ENCODE measurements at places on chromosomes 6 and 20.

DNA sequence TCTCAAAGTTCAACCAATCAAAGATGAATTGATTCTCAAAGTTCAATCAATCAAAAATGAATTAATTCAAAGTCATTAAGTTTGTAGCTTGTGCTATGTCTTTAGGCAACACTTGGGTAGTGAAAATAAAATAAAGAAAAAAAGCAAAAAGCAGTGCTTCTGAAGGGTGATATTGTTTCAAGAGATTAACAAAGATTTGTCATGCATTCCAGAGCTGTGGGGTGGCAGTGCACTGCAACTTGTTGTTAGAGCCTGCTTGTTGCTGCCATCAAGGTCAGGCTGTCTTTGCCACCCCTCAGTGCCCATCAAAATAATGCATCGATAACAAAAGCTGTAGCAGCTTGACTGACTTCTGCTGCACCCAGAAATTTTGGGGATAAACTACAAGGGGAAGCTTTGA lies 128.6 kb downstream of the RNF144B start:
- DNase-seq: no peak
- H3K27me3 ChIP-seq: no peaks in the 10 kb centered on the region
- peaks cover 2% of the 10 kb centered on the region for H3K4me1 ChIP-seq
- H3K4me3 ChIP-seq: no peak overlapping the region

DNA sequence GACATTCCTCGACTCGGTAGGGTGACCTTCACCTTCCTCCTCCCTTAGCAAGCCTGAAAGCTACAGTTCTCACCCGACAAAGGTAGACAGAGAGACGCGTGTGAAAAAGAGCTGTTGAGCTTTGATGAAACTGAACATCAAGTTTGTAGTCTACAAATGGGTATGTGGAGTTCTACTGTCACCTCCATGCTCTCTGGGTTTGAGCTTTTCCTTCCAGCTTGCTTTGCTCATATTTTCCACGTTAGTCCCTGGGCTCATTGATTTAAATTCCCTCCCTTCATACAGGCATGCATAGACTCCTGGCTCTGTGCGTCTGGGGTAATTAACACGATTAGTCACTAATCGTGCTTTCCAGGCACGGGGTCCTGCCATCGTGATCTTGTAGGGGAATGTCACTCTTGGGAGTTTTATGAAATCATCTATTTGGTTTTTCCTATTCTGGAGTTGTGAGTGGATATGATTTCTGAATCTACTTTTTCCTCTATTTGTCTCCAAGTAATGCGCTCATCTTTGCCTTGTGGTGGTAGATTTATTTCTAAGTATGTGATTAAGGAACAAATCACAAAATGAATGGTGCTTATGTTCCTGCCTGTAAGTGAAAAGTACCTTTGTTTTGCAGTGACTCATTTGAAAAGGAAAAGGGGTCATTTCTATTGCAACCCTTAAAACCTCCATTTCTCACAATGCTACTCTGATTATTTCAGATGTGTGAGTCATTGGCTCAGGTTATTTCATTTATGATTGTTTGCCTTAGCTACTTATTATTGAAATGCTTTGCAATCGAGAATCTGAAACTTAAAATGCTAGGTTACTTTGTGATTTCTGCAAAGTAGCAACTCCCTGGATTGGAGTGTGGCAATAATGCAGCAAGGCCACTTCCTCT lies 154.6 kb downstream of the ZDHHC14 start:
- no peak overlapping the region for H3K27ac ChIP-seq
- H3K27me3 ChIP-seq: no peaks in the 10 kb centered on the region
- no peaks in the 10 kb centered on the region for H3K36me3 ChIP-seq
- peaks cover 19% of the 10 kb centered on the region for H3K4me1 ChIP-seq
- DNase-seq: no peak
- H3K4me3 ChIP-seq: no peak overlapping the region

DNA sequence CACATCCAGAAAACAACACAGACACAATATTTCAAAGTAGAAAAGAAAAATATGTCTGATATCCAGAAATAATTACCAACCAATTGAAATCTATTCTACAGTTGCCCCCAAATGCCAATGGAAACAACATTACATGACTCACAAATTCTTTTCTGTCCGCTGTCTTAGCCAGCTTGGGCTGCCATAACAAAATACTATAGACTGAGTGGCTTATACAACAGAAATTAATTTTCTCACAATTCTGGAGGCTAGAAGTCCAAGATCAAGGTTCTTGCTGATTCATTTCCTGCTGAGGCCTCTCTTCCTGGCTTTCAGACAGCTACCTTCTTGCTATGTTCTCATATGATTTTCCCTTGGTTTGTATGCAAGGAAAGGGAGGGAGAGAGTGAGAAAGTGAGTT lies 698.1 kb downstream of the DHX35 start:
- H3K36me3 ChIP-seq: no peaks in the 10 kb centered on the region
- peaks cover 4% of the 10 kb centered on the region for H3K4me1 ChIP-seq
- H3K4me3 ChIP-seq: no peak overlapping the region
- no peaks in the 10 kb centered on the region for H3K27me3 ChIP-seq
- no peak for DNase-seq

DNA sequence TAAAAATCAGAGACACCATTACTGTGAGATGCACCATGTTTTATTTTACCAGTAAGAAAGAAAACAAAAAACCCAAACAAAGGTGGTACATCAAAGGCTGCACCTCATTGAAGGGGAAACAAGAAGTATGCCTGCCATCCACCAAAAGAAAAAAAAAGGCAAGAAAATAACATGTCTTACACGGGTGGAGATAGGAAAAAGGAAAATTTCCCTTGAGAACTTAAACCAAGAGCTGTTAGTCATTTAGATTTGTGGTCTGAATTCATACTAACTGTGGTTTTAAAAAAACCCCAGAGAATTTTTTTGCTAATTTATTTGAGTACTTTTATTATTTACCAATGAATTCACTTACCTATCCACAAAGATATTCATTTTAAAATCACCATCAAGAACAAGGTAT lies 144.0 kb downstream of the LRRC1 start:
- peaks cover 12% of the 10 kb centered on the region for H3K4me1 ChIP-seq
- no peaks in the 10 kb centered on the region for H3K36me3 ChIP-seq
- H3K27me3 ChIP-seq: no peaks in the 10 kb centered on the region
- no peak overlapping the region for H3K4me3 ChIP-seq
- DNase-seq: no peak

- no peak overlapping the region for H3K27ac ChIP-seq
- no peaks in the 10 kb centered on the region for H3K4me1 ChIP-seq
- no peaks in the 10 kb centered on the region for H3K27me3 ChIP-seq
- no peak overlapping the region for H3K4me3 ChIP-seq
- no peaks in the 10 kb centered on the region for H3K36me3 ChIP-seq
Observed at GRCh38 chr6:119290306-119290705, 59.3 kb downstream of the MAN1A1 start.

DNA sequence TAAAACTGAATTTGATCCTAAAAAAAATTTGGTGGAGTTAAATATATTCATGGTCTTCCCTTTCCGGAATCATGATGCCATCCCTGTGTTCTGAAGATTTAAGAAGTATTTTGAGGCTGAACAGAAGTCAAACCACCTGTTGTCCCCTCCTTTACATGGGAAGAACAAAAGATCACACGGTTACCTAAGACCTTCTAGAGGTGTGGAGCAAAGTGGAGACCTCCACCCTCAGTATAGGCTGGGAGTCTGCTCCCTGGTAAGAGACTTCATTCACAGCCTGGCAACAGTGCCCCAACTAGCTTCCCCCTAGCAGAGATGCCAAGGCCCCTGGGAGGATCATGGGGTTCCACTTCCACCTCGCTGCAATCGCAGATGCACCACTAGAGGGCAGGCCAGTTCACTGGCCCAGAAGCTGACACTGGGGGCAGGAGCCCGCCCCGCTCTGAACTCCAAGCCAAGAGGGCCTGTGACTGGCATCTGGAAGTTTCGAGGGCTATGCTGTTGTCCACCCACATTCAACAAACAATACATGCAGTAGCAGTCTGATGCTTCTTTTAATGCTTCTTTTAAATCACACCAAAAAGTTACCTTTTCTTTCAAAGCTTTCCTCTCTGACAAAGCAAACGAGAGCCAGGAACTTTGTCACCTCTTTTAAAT lies 19.5 kb upstream of the UBE2J1 start:
- no peaks in the 10 kb centered on the region for H3K27me3 ChIP-seq
- H3K27ac ChIP-seq: no peak overlapping the region
- H3K36me3 ChIP-seq: no peaks in the 10 kb centered on the region
- H3K4me1 ChIP-seq: peaks cover 11% of the 10 kb centered on the region
- DNase-seq: peak; percentile 16

DNA sequence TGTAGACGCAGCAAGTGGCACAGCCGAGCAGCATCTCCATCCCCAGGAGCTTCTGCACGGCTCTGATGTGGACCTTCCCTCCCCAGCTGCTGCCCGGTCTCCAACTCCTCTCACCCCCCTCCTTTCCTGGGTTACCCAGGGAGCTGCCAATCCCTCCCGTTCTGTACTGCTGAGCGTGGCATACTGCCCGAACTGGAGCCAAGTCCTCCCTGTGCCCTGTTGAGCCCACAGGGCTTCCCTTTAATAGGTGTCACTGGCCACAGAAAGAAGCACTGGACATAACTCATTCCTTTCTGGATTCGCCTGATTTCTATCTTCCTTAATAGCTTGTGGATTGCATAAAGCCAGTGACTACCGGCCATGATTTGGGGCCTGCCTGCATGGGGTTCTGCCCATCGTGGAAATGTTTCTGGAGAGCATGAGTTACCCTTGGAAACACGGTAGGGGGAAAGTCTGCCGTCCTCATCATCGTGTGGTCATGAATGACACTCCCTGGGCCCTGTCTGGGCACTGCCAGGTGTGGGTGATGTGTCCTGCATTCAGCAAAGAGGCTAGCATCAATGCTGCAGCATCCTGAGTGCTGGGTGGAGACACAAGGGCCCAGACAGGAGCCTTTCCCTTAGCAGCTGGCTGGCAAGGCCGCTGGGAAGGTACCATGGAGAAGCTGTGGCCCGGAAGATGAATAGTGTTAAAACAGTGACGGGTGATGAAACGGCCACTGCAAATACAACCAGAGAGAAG lies 189.7 kb downstream of the SYNDIG1 start:
- H3K4me3 ChIP-seq: no peak overlapping the region
- no peaks in the 10 kb centered on the region for H3K27me3 ChIP-seq
- H3K36me3 ChIP-seq: no peaks in the 10 kb centered on the region
- H3K27ac ChIP-seq: no peak overlapping the region

- no peaks in the 10 kb centered on the region for H3K27me3 ChIP-seq
- H3K27ac ChIP-seq: no peak overlapping the region
- H3K4me1 ChIP-seq: no peaks in the 10 kb centered on the region
- H3K4me3 ChIP-seq: no peak overlapping the region
- DNase-seq: no peak
- no peaks in the 10 kb centered on the region for H3K36me3 ChIP-seq
Observed at GRCh38 chr6:146719387-146719786, 120.6 kb downstream of the ADGB start.

- no peak for DNase-seq
- peak overlapping the region; percentile 62 for H3K27ac ChIP-seq
- H3K36me3 ChIP-seq: peaks cover 55% of the 10 kb centered on the region
- no peaks in the 10 kb centered on the region for H3K27me3 ChIP-seq
- peaks cover 56% of the 10 kb centered on the region for H3K4me1 ChIP-seq
- no peak overlapping the region for H3K4me3 ChIP-seq
Observed at GRCh38 chr20:49519777-49520359, 37.4 kb upstream of the KCNB1 start.

GRCh38 chr6:47079638-47080037 lies 37.5 kb upstream of the ADGRF1 start:
- H3K4me1 ChIP-seq: no peaks in the 10 kb centered on the region
- H3K36me3 ChIP-seq: no peaks in the 10 kb centered on the region
- no peaks in the 10 kb centered on the region for H3K27me3 ChIP-seq
- H3K4me3 ChIP-seq: no peak overlapping the region
- no peak for DNase-seq

- H3K27ac ChIP-seq: no peak overlapping the region
- no peak overlapping the region for H3K4me3 ChIP-seq
Observed at GRCh38 chr6:133788556-133788955, 100.4 kb upstream of the TCF21 start.

GRCh38 chr6:27280064-27280539 lies 32.0 kb downstream of the POM121L2 start:
- H3K36me3 ChIP-seq: no peaks in the 10 kb centered on the region
- H3K4me3 ChIP-seq: no peak overlapping the region
- no peaks in the 10 kb centered on the region for H3K27me3 ChIP-seq
- H3K4me1 ChIP-seq: no peaks in the 10 kb centered on the region
- DNase-seq: no peak
- H3K27ac ChIP-seq: no peak overlapping the region

DNA sequence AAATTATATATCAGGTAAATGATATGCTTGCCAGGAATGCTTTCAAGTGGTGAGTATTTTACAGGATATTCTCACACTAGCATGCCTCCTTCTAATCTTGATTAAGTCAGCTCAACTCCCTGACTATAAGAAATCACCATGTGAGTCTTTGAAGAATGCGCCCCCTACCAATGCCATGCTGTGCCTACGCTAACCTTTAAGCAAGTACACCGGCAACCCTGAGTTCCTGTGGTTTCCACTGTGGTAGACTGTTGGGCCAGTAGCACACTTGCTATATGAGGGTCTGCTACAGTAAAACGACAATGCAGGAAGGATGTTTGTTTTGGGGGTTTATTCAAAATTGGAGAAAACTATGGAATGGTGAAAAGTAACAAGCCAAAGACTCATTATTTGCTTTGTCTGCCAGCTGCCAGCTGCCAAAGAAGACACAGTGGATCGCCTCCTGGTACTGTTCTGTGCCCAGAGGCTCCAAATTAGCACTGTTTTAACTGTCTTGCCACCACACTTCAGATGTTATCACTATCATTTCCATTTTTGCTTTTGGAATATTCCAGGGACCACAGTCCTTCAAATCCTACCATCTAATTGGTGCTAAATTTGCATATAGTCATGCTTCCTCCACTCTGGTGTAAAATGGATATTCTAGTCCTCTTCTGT lies 333.5 kb downstream of the RNGTT start:
- no peaks in the 10 kb centered on the region for H3K27me3 ChIP-seq
- no peaks in the 10 kb centered on the region for H3K4me1 ChIP-seq
- no peak for DNase-seq
- H3K36me3 ChIP-seq: no peaks in the 10 kb centered on the region
- H3K4me3 ChIP-seq: no peak overlapping the region
- no peak overlapping the region for H3K27ac ChIP-seq

GRCh38 chr6:170329321-170329720 lies 22.8 kb downstream of the FAM120B start:
- DNase-seq: no peak
- no peak overlapping the region for H3K4me3 ChIP-seq
- peaks cover 28% of the 10 kb centered on the region for H3K36me3 ChIP-seq

GRCh38 chr6:51585264-51585663 lies 502.1 kb downstream of the PKHD1 start:
- H3K4me1 ChIP-seq: no peaks in the 10 kb centered on the region
- H3K4me3 ChIP-seq: no peak overlapping the region
- H3K36me3 ChIP-seq: no peaks in the 10 kb centered on the region
- no peaks in the 10 kb centered on the region for H3K27me3 ChIP-seq
- H3K27ac ChIP-seq: no peak overlapping the region

DNA sequence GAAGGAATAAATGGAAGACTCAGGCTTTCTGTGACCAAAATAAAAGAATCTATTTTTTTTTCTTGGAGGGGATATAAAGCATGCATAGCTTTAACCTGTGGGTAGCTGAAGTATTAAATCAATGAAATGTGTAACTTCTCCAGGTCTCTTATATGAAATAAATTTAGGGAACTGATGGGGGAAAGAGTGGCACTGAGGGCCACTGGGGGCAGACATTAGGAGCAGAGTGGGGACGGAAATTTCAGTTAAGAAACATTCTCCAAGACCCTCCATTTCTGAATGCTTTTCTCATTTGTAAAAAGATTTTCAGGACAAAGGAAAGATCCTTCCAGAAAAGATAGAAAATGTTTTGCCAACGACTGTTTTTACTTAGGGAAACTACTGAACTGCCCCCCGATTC lies 131.0 kb downstream of the GPX5 start:
- H3K27me3 ChIP-seq: no peaks in the 10 kb centered on the region
- H3K4me3 ChIP-seq: no peak overlapping the region
- peaks cover 3% of the 10 kb centered on the region for H3K4me1 ChIP-seq
- no peaks in the 10 kb centered on the region for H3K36me3 ChIP-seq
- no peak overlapping the region for H3K27ac ChIP-seq
- no peak for DNase-seq

Data from thoracic aorta (tissue), 2 donors.